ENCODE measurements at places on chromosomes 7 and 10. TPM values are rescaled to one million over a fixed set of nuclear protein-coding genes. Genes with fewer than 3 reads are reported as not detected.

DNA sequence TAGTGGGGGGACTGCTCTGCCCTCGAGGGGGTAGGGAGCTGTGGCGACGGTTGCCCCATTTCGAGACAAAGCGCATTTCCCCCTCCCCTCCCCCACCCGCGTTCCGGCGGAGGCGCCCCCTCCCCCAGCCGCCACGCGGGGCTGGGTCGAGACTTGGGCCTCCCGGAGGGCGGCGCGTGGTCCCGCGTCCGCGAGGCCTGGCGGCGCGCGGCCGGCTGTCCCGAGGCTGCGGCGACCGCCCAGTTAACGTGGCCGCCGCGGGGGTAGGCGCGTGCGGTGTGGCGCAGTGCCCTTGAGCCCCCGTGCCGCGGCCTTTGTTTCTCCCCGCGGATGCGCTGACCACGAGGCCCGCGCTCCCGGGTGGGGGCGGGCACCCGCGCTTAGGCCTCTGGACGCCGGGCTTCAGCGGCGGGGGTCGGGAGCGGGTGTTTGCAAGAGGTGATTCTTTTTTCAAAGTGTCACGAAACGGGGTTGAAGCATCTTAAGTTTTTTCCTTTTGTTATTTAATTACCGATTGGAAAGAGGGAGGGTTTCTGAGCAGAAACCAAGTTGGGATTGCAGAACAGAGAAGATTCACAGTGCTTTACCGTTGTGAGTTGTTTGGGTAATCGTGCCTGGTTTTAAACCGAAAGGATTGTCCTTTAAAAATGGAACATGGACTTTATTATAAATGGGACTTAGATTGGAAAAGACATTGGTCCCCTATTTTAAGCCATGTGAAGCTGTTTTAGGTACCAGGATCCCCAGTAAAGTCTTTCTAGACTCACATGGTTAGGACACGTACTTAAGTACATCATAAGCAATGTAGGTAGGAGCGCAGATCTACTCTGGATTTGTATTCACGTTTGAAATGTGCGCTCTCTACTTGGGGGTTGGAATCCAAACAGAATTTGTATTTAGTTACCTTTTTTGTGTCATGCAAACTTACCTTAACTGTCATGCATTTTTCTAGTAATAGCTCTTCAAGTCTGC lies 760 bp downstream of the CBX3 start:
- H3K27ac ChIP-seq = peak overlapping the region; percentile 95
- H3K4me3 ChIP-seq = peak overlapping the region; percentile 98
- H3K4me1 ChIP-seq = peaks cover 4% of the 10 kb centered on the region
- H3K27me3 ChIP-seq = no peaks in the 10 kb centered on the region

DNA sequence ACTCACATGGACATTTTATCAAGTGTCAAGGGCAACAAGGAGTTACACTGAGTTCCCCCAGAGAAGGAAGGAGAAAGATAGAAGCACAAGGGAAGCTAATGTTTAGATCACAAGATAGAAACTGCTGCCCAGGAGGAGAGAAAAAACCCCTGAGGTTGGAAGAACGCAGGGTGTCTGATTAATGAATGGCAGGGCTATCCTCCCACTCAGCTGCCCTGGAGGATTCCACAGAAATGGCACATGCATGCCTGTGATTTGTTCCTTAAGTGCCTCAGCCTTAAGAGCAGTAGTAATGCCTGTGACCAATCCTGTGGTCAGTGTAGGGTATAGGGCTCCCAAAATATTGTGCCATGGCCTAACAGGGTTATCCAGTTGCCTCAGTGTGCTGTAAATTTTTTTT lies 20.2 kb downstream of the DNAJB9 start:
- no peak overlapping the region for H3K27ac ChIP-seq
- no peak overlapping the region for H3K4me3 ChIP-seq
- no peaks in the 10 kb centered on the region for H3K27me3 ChIP-seq

- H3K4me3 ChIP-seq = no peak overlapping the region
- no peaks in the 10 kb centered on the region for H3K36me3 ChIP-seq
- no peaks in the 10 kb centered on the region for H3K4me1 ChIP-seq
- no peak for DNase-seq
- no peaks in the 10 kb centered on the region for H3K27me3 ChIP-seq
Measured at GRCh38 chr7:4854916-4855315, 6.9 kb downstream of the PAPOLB start.

GRCh38 chr7:22783421-22783820 lies 39.2 kb downstream of the TOMM7 start:
- no peaks in the 10 kb centered on the region for H3K36me3 ChIP-seq
- H3K27me3 ChIP-seq = no peaks in the 10 kb centered on the region
- H3K4me1 ChIP-seq = no peaks in the 10 kb centered on the region
- DNase-seq = no peak
- no peak overlapping the region for H3K27ac ChIP-seq

GRCh38 chr7:44309271-44310091 lies 15.9 kb downstream of the CAMK2B start:
- H3K4me1 ChIP-seq = peaks cover 5% of the 10 kb centered on the region
- DNase-seq = peak; percentile 65
- H3K27ac ChIP-seq = no peak overlapping the region
- H3K36me3 ChIP-seq = no peaks in the 10 kb centered on the region
- peak overlapping the region; percentile 35 for H3K4me3 ChIP-seq

- H3K27ac ChIP-seq = no peak within 1 kb of the TSS
- no peak for DNase-seq
Measured at GRCh38 chr7:130344271-130344866, at the start of gene CPA5. CPA5 (plus strand) TSS chr7:130344816; CDS start chr7:130346486, 1,670 bp downstream.

DNA sequence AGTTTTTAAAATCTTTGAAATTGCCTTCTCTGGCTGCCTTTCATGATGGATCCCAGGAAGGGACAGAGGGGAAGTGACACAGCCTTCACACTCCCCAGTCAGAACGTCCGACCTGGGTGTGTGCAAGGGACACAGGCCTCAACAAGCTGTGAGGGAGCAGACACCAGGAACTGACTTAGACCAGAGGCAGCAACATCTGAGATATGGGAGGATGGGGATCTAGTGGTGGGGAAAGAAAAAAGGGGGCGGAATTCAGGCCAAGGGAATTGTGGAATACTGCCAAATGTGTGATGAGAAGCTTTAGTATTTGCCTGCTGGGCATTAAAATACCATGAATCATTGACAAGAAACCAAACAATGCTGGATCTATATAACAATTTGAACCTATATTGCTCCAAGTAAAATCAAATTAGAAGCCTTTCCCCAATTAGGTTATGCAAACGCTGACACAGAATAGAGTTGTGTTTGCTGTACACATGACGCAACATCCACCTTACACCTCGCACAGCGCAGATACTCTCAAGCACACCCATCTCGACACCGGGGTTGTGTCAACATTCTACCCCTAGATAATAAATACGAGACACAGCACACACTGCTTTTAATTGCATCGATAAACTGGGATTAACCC lies 17.2 kb upstream of the MNX1 start:
- H3K36me3 ChIP-seq = no peaks in the 10 kb centered on the region
- no peaks in the 10 kb centered on the region for H3K4me1 ChIP-seq
- peaks cover 23% of the 10 kb centered on the region for H3K27me3 ChIP-seq
- DNase-seq = no peak

The DUSP5 gene
- polyA plus RNA-seq = 13.6 TPM

The THAP5 gene
- 3.9 TPM for polyA plus RNA-seq

The EPHB6 gene
- 19.7 TPM for polyA plus RNA-seq
